GM23248 (cell line): ENCODE measurements at places on chromosomes 2 and 18.
A peak's percentile ranks its signal among the peaks of the same experiment; 100 is the strongest.

DNA sequence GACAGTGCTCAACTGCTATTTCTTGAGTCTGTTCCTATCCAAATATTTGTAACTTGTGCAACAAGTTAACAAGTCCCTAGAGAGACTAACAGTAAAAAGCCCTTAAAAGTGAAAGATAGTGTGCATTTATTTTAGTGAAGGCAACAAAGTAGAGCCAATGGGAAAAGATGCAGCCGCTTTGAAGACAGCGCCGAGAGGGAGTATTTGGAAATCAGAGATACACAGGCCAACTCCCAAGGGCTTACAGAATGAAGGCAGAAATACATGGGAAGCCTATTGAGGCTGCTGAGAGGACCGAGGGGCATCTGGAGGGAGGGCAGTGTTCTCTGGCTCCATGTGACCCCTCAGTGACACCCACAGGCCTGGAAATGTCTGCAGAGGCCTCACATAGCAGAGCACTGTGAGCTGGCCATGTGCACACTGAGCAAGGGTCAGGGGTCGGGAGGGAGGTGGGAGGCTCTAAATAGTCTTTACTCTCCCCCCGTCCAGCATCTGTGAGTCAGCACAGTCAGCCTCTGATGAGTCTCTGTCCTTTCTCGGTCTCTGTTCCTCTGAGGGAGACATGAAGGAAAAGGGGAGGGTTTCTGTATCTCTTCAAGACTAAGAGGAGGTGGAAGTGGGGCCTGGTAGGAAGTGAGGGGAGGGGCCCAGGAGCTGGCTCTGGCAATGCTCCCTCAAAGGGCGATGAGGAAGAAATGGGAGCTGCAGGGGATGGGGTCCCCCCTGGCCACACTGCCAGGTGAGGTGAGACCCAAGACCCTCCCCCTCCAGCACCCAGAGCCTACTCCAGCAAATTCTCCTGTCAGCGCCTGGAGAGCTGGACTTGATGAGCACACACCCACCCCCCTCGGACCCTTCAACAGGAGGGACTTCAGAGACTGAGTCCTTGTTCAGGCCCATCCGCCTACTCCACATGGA is 133.6 kb downstream of the SP3 start:
- H3K27me3 ChIP-seq: no peaks in the 10 kb centered on the region
- H3K36me3 ChIP-seq: no peaks in the 10 kb centered on the region
- no peak overlapping the region for H3K4me3 ChIP-seq
- DNase-seq: peak; percentile 54
- H3K4me1 ChIP-seq: peaks cover 17% of the 10 kb centered on the region; the same call in 1 of the 2 replicates

DNA sequence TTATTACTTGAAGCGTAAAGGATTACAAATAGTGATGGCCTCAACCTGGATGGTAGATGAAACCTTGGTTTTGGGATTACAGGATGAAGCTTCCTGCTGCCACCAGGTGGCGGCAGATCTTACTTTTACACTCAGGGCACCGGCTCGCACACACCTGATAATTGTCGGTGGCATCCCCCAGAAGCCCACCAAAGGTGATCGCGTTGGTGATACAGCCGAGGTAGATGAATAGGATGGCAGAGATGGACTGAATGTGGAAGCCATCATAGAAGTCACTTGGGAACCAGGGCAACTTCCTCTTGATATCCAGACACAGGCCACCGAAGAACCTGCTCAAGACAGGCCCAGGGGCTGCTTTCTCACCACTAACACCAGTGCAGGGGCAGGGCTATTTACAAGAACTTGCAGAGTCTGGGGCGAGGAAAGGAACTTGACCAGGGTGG is 51.8 kb downstream of the MTHFD2 start:
- no peak overlapping the region for H3K27ac ChIP-seq
- DNase-seq: peak; percentile 70
- no peak overlapping the region for H3K4me3 ChIP-seq
- no peaks in the 10 kb centered on the region for H3K27me3 ChIP-seq
- H3K4me1 ChIP-seq: no peaks in the 10 kb centered on the region
- no peaks in the 10 kb centered on the region for H3K36me3 ChIP-seq

DNA sequence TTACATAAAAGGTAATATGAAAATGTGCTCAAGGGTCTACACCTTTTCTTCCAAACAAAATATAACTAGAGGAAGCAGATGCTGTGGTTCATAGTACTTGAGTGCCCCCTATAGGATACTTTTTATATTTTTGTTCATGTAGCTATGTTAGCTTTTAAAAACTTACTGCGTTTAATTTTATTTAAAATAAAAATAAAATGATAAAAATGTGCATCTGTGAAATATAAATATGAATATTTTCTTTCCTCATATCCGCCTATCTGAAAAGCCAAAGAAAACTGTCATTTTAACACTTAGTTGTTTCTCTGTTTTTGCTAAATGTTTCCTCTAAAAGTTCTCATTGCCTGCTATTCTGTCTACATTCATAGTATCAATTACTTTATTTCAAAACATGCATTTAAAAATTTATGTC is 9.6 kb upstream of the LRP1B start:
- DNase-seq: peak; percentile 34
- no peaks in the 10 kb centered on the region for H3K4me1 ChIP-seq
- no peak overlapping the region for H3K4me3 ChIP-seq
- H3K27ac ChIP-seq: no peak overlapping the region

DNA sequence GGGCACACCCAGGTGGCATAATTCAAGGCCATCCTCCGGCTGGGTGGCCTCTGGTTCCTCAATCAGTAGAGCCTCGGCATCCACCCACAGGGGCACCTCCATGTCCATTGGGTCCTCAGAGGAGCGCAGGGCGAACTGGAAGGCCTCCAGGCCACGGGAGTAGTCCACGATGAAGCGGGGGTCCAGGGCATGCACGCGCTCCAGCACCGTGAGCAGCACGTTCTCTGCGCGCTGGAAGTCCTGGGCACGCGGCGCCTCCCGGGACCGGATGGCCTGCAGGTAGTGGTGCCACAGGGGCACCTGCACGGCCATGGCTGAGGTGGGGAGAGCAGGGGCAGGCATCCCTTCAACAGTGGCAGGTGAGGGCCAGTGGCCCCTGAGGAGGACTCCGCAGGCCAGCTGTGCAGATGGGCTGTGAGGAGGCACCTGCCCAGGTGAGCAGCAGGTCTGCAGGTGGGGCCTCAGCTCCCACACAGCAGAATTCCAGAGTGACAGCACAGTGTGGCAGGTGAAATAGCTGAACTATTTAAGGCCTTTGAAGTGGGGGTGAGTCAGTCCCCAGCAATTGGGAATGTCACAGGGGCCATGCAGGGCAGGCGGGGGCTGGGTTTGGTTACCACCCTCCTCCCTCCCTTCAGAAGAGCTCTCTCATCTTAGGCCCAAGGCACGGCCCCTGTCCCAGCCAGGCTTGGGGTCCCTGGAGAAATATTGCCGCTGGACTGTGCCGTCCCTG is at the start of gene MAB21L4:
TSS of gene MAB21L4 (minus strand) at position 501 of the 733 bp plus-strand sequence. CDS start at position 342, 159 bp downstream.
- H3K27ac ChIP-seq: no peak within 1 kb of the TSS
- no peaks in the 10 kb centered on the region for H3K36me3 ChIP-seq
- no peak for DNase-seq

GRCh38 chr2:230140667-230141066 is 71.9 kb upstream of the SLC16A14 start:
- no peaks in the 10 kb centered on the region for H3K4me1 ChIP-seq
- DNase-seq: no peak
- no peak overlapping the region for H3K27ac ChIP-seq
- no peaks in the 10 kb centered on the region for H3K36me3 ChIP-seq

- H3K27me3 ChIP-seq: no peaks in the 10 kb centered on the region
- H3K4me3 ChIP-seq: no peak overlapping the region
- no peak overlapping the region for H3K27ac ChIP-seq
- H3K36me3 ChIP-seq: no peaks in the 10 kb centered on the region
These were observed 161.3 kb upstream of the DPP10 start for GRCh38 chr2:114281188-114281587.

DNA sequence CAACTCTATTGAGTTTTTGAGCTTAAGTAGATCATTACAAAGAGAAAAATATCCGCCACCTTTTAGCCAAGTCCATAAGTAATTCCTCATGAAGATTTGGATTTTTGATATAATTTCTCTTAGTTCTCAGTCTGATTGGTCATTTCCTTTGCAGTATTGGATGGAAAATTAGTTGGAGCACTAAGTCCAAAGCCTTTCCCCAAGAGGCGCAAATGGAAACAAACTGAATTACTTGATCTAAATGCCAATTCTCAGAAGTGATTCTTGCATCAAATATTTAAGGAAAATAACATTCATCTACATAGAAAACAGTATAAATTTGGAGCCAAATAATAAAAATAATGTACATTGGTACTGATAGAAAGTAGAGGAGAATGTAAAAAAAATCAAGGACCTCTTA is 115.6 kb downstream of the CACNB4 start:
- no peaks in the 10 kb centered on the region; the same call in 1 of the 2 replicates for H3K27me3 ChIP-seq
- no peak overlapping the region for H3K4me3 ChIP-seq
- no peaks in the 10 kb centered on the region for H3K4me1 ChIP-seq
- H3K36me3 ChIP-seq: no peaks in the 10 kb centered on the region
- no peak overlapping the region for H3K27ac ChIP-seq
